ENCODE measurements at places on chromosomes 16 and 17.

GRCh38 chr17:52235516-52235915 lies 77.0 kb upstream of the CA10 start:
- DNase-seq: no peak

- DNase-seq: no peak
Observed at GRCh38 chr17:64024215-64024654, 3.8 kb upstream of the ICAM2 start.

- no peak for DNase-seq
Observed at GRCh38 chr17:44831371-44831770, 1.3 kb upstream of the GJC1 start.

GRCh38 chr16:30615358-30616091 lies 5.3 kb upstream of the ZNF689 start:
- DNase-seq: no peak

GRCh38 chr17:4050971-4051370 lies 86.7 kb upstream of the ATP2A3 start:
- DNase-seq: no peak

- no peak for DNase-seq
Observed at GRCh38 chr17:15350777-15351477, 9.5 kb upstream of the TEKT3 start.

GRCh38 chr16:19875900-19876299 lies 8.7 kb downstream of the GPRC5B start:
- no peak for DNase-seq

DNA sequence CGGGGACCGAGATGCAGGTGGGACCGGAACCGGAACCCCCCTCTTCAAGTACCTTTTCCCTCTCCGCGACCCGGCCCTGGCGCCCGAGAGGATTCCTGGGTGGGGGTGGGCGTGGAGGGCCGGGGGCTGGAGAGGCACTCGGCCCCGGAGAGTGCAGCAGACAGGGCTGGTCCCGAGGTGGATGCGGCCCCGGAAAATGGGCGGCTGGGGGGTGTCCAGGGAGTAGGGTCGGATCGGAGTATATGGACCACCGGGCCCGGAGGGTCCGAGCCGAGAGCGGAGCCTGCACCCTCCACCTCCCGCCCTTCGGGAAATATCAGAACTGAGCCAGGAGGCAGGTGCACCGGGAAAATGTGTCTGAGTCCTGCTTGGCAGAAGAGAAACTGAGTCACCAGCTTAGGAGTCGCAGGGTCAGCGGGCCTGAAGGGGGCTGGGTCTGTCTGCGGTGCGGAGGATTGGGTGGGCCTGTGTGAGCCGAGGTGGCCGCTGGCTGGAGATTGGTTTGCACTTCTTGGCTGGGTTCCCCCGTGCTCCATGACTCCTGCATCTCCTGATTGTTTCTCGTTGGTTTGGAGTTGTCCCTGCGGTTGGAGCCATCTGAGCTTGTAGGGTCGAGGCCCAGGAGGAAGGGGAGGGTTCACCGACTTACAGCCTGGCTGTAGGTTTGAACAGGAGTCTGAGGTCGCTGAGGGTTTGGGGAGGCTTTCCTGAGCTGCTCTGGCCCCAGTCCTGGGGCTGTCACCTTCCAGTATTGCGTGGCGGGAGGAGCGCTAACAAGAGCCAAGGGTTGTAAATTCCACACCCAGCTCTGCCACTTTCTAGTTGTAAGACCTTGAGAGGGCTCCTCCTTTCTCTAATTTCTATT lies 518 bp downstream of the SH2B1 start:
- no peak for DNase-seq

DNA sequence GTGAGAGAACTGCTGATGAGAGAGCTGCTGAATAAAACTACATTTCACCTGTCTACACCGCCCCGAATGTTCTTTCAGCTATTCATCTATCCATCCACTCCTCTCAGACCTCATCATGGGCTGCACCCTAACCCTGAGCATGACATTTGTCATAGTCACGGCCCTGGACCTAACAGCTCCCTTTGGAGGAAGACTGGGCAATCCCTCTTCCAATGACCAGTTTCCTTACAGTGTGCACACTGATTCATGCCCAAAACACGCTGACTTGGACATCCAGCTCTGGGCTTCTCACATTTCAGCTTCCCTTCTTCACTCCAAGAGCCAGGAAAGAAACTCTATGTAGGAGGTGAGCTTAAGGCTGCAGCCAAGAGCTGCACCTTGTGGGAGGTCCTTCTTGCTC lies 41.8 kb upstream of the ARL4D start:
- peak; percentile 86 for DNase-seq

- DNase-seq: no peak
Observed at GRCh38 chr16:56950881-56951771, 10.6 kb upstream of the CETP start.

GRCh38 chr16:29825145-29826044 lies 5.1 kb downstream of the MVP start:
- peak; percentile 89 for DNase-seq

- DNase-seq: peak; percentile 25
Observed at GRCh38 chr16:361872-362701, 8.3 kb downstream of the MRPL28 start.

DNA sequence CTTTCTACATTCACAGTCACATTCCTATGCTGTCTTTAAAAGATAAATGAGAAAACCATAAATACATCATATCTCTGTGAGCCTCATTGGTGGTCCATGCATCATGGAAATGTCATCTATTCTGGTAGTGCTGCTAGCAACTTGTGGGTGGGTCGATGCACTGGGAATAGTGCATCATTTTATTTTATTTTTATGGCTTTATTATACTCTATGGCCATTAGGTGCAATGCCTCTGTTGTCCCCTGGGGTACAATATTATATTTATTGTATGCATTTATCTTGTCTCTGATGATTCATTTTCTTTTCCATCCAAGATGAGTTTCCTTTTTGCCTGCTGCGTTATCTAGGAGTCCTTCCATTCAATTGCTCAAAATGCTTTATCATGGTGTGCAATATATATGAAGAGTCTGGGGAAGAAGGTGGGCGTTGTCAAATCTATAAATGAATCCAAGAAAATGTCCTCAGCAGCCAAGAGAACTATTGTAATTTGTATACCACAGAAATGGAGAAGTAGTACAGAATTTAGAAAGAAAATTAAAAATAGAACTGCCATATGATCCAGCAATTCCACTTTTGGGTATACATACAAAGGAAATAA lies 324.0 kb downstream of the KCNJ2 start:
- no peak for DNase-seq

GRCh38 chr16:2285731-2286191 lies 17.8 kb upstream of the RNPS1 start:
- no peak for DNase-seq

- no peak for DNase-seq
Observed at GRCh38 chr17:47207143-47208067, 1.7 kb upstream of the MYL4 start.

- no peak for DNase-seq
Observed at GRCh38 chr16:58518083-58518979, 3.0 kb downstream of the SETD6 start.

- DNase-seq: no peak
Observed at GRCh38 chr17:17376362-17376761, 73.2 kb downstream of the NT5M start.

DNA sequence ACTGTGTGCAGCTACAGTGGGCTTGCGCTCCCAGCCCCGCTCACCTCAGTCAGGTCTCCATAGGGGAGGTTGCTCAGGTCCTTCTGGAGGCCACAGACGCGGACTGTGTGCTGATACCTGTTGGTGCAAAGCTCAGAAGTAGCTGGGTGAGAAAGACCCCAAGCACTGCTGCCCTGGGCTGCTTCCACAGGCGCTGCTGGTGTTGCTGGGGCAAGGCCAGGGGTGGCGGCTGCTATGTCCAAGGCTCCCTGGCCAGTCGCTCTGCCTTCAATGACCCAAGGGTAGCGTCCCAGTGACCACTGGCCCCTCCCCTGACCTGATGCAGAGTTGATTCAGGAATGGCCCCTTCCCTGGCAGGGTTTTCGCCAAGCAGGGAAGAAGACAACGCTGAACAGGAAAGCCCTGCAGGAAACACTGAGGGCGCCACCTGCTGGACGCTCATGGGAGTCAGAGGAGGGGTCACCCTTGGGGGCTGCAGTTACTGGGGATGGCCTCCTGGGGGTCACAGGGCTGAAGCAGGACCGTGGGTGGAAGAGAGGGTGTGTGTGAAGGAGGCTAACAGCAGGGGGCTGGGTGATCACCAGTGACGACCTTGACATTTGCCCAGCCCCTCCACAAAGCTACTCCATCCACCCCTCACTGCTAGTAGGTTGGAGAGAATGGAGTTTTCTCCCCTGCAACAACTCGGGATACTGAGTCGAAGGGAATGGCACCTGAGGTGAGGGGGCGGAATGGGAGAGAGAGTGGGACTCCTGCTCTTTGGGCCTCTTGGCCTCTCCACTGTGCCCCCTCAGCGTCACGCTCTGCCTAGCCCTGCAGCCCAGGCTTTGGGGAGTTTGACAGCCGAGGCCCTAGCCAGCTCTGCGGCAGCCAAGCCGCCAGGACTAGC lies 38.3 kb downstream of the ABCC12 start:
- no peak for DNase-seq

GRCh38 chr17:4394208-4395110 lies 28.0 kb upstream of the UBE2G1 start:
- DNase-seq: no peak

Data from HS-5 (cell line).